ENCODE measurements at places on chromosomes 11 and 22.

DNA sequence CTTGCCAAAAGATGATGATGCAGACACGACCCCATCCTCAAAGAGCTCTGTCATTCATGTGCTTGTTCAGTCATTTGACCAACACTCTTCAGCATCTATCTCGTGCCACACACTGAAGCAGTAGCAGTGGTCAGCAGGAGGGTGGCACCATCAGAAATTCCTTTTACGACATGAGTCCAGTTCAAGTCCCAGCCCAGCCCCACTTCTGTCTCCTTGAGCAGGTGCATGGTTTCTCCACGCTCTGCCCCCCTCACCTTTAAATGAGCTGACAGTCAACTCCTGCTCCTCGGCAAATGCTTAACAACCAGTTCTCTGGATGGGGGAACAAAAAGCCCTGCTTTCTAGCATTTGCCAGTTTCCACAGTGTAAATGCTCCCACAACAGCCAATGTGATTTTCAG lies 60.9 kb downstream of the SYN3 start:
- DNase-seq = no peak

DNA sequence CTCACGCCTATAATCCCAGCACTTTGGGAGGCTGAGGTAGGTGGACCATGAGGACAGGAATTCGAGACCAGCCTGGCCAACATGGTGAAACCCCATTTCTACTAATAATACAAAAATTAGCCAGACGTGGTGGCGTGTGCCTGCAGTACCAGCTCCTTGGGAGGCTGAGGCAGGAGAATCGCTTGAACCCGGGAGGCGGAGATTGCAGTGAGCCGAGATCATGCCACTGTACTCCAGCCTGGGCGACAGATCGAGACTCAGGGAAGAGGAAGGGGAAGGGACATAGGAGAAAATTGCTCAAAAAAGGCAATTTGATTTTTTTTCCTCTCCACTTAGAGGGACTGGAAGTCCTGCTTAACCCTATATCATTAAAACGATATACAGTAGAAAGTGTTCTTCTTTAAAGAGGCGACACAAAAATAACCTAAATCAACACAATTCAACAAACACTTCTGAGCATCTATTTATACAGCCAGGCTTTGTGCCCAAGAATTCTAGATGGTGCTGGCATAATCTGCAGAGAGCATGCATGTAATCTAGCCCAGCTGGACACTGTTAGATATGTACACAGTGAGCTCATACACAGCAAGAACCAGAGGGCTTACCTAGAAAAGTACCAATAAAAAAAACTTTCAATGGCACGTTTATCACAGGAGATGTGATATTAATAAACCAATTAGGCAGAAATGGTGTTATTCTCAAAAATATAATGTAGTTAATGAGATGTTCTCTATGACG lies 20.9 kb upstream of the DENND5A start:
- no peak for DNase-seq

- DNase-seq = no peak
Measured at GRCh38 chr11:59025097-59025496, 61.0 kb upstream of the GLYATL1B start.

- no peak for DNase-seq
Measured at GRCh38 chr22:42380769-42381551, 51.2 kb downstream of the NFAM1 start.

- no peak for DNase-seq
Measured at GRCh38 chr11:11738370-11738769, 103.4 kb upstream of the USP47 start.

DNA sequence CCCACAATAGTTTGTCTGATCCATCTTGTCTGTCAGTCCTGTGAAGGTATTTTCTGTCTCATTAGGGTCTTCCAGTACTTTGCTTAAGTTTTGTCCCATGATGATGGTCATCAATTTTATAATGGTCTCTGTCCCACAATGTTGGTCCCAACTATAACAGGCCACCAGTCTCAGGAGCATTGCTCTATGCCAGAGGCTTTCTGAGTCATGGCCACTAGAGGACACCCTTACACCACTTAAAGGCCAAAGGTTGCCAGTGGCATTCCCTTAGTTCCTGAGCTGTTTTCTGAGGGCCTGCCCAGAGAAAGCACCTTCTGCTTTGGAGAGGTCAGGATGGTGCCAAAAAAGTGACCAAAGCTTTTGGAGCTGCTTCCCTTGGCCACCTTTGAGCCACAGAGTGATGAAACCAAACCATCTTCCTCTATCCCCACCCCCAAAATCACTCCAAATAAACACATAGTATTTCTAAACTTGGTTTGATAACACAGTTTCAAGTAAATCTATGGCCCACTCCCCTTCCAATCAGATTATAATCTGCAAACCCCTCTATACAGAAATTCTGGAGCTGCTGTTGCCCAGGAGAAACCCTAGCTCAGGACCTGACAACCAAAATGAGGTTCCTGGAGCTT lies 19.3 kb downstream of the EIF3F start:
- DNase-seq = no peak

GRCh38 chr22:44380756-44381486 lies 68.2 kb upstream of the SHISAL1 start:
- DNase-seq = no peak

GRCh38 chr22:38449776-38450175 lies 5.2 kb downstream of the KCNJ4 start:
- no peak for DNase-seq

GRCh38 chr11:17978553-17979287 lies 34.1 kb downstream of the SERGEF start:
- no peak for DNase-seq

GRCh38 chr22:33922349-33922681 lies 2.0 kb upstream of the LARGE1 start:
- no peak for DNase-seq

DNA sequence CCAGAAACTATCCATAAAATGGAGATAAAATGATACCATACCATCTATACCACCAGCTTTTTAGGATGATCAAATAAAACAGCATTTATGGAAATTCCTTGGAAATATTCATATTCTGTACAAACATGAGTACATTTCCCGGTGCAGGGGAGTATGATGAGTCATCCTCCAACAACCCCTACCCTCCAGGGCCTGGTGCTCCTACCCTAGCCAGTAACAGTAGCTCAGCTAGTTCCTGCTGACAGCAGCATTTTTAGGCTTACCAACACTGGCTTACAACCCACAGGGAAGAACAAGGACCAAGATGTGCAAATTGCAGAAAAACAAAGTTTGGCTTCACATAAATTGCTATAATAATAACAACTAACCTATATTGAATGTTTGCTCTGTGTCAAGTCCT lies 406.2 kb upstream of the CADM1 start:
- DNase-seq = no peak

GRCh38 chr11:118488480-118489109 lies 38.7 kb upstream of the TTC36 start:
- no peak for DNase-seq

- DNase-seq = no peak
Measured at GRCh38 chr22:20434773-20435172, 2.9 kb downstream of the SCARF2 start.

DNA sequence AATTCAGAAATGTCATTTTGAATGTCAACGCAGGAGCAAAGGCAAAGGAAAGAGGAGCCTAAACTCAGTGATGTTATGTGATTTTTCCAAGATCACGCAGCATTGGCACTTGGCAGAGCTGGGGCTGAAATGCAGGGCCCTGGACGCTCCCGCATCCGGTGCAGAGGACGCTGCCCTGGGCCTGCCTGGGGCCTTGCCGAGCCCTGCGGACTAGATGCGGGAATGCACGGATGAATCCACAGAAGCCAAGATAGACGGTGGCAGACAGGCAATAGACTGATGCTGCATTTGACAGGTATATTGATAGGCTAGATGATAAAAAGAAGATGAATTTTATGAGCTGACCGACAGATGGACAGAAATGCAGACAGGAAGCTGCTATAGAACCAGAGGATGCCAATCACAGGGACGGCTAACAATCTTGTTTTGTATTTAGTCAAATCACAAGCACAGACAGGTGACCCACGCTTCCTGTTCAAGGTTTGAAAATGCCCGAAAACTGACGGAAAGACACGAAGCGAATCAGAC lies 696 bp upstream of the MARK2 start:
- DNase-seq = no peak

DNA sequence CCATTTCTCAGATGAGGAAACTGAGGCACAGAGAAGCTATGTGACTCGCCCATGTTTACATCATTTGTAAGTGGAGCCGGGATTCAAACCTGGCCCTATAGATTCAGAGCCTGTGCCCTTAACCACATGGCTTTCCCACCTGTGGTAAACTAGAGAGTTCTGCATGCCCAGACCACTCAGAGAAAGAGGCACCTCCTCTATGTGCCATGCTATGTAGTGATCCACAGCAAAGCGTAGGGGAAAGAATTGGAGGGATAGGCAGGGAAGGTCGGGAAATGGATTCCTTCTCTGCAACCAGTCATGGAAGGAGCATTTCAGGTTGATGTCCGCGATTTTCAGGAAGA lies 15.4 kb upstream of the POU2AF2 start:
- no peak for DNase-seq

DNA sequence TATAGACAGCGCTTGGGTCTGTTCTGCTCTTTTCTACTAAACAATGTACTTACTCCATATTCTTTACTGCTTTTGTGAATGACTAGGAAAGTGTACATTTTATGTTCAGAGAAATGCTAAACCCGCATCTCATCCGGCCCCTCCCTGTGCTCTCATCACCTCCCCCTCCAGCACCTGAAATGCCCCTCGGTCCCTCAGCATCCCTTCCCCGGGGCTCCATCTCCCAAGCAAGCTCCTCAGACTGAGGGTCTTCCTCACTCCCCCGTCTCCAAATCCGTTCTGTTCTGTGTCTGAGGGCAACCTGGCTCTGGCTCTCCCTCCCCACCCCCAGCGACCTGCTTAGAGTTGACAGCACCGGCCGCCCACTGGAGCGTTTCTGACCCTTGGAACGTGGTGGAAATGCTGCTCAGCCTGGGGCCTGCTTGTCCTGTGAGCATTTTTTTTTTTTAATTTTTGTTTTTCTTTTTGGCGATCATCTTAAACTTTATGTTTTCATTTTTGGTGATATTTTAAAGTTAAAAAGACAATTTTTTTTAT lies 1.4 kb downstream of the SELENOO start:
- DNase-seq = no peak

DNA sequence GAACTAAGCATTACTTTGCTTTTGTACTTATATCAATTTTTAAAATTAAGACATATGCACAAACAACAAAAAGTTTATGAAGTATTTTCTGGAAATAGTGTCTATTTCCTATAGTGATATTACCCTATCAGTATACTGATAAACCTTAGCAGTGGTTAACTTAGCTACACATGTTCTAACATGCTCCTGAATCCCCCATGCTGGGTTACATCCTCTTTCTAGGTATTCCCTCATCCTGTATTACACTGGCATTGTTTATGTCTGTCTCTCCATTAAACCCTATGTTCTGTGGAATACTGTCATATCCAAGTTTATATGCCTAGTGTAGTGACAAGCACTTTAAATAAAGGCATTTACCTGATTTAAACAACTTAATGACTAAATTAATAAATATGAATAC lies 1.8 kb upstream of the FAR1 start:
- DNase-seq = no peak

- no peak for DNase-seq
Measured at GRCh38 chr11:43580735-43581369, 99.7 kb upstream of the HSD17B12 start.

DNA sequence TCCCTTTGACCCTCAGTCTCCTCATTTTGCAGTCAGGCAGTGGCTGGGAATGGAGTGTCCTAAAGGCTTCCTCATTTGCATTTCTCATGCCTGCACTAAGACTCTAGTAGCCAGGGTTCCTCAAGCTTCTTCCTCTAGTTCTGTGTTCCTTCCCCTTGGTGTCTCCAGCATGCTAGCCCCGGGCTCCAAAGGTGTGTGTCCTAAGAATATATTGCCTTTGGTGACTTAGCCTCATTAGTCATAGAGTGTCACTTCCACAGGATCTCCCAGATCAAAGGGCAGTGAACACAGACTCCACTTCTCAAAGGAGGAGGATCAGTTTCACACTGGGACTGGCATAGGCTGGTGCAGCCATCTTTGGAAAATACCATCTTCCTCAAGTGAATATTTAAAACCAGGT lies 21.4 kb upstream of the ACER3 start:
- DNase-seq = no peak

- no peak for DNase-seq
Measured at GRCh38 chr11:33735271-33736147, 714 bp downstream of the CD59 start.

GRCh38 chr11:16404781-16405285 lies 48.5 kb upstream of the SOX6 start:
- no peak for DNase-seq

DNA sequence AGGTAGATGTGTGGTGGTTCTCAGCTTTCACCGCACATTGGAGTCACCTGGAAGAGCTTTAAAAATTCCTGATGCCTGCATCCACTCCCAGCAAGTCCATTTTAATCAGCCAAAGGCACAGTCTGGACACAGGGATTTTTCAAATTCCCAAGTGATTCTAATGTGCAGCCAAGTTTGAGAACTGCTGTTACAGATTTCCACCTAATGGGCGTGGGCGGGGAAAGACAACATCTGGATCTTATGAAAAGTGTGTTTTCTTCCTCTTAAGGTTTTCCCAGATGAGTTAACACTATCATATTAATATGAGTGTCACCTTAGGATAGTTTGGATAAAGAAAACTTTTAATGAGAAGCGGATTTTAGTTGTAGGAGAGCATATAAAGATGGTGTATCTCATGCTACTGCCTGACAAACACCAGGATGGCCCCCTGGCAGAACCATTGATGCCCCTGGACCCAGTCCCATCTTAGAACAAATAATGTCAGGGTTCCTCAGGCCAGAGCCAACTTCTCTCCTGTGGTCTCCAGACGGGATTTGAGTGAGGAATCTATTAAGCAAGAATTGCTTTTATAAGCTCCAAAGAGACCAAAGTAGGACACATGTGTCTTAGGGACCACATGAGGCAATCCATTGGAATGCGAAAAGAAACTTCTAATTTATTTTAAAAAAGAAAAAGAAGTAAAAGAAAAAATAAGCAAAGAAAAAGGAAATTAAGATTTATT lies 31.9 kb downstream of the POU2AF1 start:
- DNase-seq = no peak

- no peak for DNase-seq
Measured at GRCh38 chr11:112016088-112016764, 9.0 kb upstream of the DLAT start.

- DNase-seq = no peak
Measured at GRCh38 chr11:4090258-4090657, 4.3 kb upstream of the RRM1 start.

GRCh38 chr11:96763244-96763643 lies 373.4 kb downstream of the JRKL start:
- no peak for DNase-seq

GRCh38 chr11:85827748-85828639 lies 17.1 kb upstream of the SYTL2 start:
- no peak for DNase-seq

All from GOT3 (cell line).